ENCODE measurements at places on chromosomes 11 and 22. TPM values are rescaled to one million over a fixed set of nuclear protein-coding genes. Genes with fewer than 3 reads are reported as not detected.

The CD44 gene
- polyA plus RNA-seq, result 8.3 TPM

The ACRV1 gene
- polyA plus RNA-seq, result not detected

The C22orf42 gene
- not detected for polyA plus RNA-seq

The EIF4ENIF1 gene
- 22.3 TPM for polyA plus RNA-seq

The TSGA10IP gene
- polyA plus RNA-seq, result not detected

The TRIM48 gene
- polyA plus RNA-seq, result not detected

The CCDC81 gene
- polyA plus RNA-seq, result 0.76 TPM

The DPP3 gene
- polyA plus RNA-seq, result 8.2 TPM

The SLC15A3 gene
- 27.2 TPM for polyA plus RNA-seq

The ANO5 gene
- 0.48 TPM for polyA plus RNA-seq

The NEU3 gene
- polyA plus RNA-seq, result 8.9 TPM

The TIRAP gene
- 11.8 TPM for polyA plus RNA-seq

The ASCL2 gene
- polyA plus RNA-seq, result 0.10 TPM

The LDHAL6A gene
- not detected for polyA plus RNA-seq

The ST14 gene
- 0.51 TPM for polyA plus RNA-seq

The CYP2D6 gene
- polyA plus RNA-seq, result 0.28 TPM

The OR51B5 gene
- polyA plus RNA-seq, result 0.30 TPM

The ANGPTL5 gene
- 41.0 TPM for polyA plus RNA-seq

The TCN2 gene
- polyA plus RNA-seq, result 27.9 TPM

The ART5 gene
- polyA plus RNA-seq, result 2.8 TPM

The ME3 gene
- 27.2 TPM for polyA plus RNA-seq

The EFCAB6 gene
- polyA plus RNA-seq, result 2.5 TPM

The MEI1 gene
- polyA plus RNA-seq, result 2.6 TPM

The TCN1 gene
- not detected for polyA plus RNA-seq

The DEFB131B gene
- polyA plus RNA-seq, result not detected

The ENTHD1 gene
- polyA plus RNA-seq, result not detected

The DGCR6 gene
- 0.37 TPM for polyA plus RNA-seq

The CDC42EP1 gene
- polyA plus RNA-seq, result 3.4 TPM

The POTEH gene
- polyA plus RNA-seq, result not detected

The LMO2 gene
- polyA plus RNA-seq, result 26.5 TPM

The SYTL2 gene
- polyA plus RNA-seq, result 7.9 TPM

The DCDC1 gene
- polyA plus RNA-seq, result 0.16 TPM

The DUSP8 gene
- 1.6 TPM for polyA plus RNA-seq

Data from ovary (tissue), 10 donors.